ENCODE measurements at places on chromosomes 5 and 9.

- peak; percentile 66 for DNase-seq
These were observed 753 bp downstream of the ARHGAP26 start for GRCh38 chr5:142770650-142771609.

GRCh38 chr5:32312197-32312594 lies 543 bp downstream of the MTMR12 start:
- DNase-seq: peak; percentile 81

GRCh38 chr9:78130004-78130403 lies 98.4 kb upstream of the GNAQ start:
- DNase-seq: no peak

DNA sequence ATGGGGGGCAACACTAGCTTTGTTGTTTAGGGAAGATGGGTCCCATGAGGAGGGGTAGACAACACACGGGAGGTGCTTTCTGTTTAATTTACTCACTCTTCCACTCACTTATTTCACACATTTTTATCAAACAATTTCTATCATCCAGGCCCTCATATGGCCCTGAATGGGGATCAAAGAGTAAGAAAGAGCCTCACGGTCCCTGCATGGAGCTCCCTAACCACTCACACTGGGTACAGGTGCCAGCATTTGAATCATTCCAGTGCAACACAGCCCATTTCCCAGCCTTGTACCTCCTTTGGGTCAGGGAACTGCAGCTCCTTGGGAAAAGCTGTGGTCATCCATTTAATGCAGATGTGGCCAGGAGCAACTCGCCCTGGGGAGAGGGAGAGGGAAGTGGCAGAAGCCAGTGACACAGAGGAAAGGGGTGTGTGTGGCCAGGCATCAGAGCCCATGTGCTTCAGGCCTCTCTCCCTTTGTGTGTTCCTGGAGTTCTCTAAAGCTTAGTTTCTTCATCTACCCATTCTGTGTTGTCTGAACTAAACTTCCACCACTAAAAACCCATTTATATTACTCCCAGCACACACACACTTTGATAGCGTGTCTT lies 185.4 kb downstream of the PJA2 start:
- DNase-seq: no peak

GRCh38 chr9:104798209-104798995 lies 34.5 kb downstream of the NIPSNAP3B start:
- DNase-seq: no peak

DNA sequence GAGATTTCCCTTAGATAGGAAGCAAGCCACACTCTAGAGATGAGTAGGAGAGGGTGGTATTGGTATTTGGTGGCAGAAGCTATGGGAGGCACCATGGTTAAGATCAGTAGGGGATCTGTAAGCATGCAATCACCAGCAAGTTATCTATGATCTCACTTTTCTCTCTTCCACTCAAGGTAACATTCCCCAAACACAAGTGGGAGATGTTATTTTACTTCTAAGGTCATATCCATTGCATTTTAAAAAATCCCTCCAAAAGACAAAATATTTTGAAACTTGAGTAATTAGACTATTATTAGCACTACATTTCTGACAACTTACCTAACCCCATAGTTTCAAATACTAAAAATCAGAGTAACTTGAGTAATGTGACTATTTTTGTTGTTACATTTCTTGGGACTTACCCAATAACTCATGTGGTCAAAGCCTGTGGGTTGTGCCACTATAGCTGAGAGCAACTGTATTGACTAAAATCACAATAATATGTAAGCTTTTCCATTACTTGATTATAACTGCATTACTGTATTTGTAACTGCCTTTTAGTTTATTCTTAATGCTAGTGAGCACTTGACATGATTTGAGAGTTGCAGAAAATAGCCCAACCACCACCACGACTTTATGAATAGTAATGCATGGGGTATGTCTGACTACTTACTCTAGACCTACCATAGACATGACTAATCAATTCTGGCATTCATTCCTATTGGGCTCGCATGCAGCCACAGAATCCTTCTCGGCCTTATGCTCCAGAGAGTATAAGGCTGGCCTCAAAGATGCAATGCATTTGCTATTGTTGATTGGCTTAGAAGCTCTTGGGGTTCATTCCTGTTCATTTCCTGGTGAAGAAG lies 264.7 kb downstream of the TRIM32 start:
- DNase-seq: no peak

DNA sequence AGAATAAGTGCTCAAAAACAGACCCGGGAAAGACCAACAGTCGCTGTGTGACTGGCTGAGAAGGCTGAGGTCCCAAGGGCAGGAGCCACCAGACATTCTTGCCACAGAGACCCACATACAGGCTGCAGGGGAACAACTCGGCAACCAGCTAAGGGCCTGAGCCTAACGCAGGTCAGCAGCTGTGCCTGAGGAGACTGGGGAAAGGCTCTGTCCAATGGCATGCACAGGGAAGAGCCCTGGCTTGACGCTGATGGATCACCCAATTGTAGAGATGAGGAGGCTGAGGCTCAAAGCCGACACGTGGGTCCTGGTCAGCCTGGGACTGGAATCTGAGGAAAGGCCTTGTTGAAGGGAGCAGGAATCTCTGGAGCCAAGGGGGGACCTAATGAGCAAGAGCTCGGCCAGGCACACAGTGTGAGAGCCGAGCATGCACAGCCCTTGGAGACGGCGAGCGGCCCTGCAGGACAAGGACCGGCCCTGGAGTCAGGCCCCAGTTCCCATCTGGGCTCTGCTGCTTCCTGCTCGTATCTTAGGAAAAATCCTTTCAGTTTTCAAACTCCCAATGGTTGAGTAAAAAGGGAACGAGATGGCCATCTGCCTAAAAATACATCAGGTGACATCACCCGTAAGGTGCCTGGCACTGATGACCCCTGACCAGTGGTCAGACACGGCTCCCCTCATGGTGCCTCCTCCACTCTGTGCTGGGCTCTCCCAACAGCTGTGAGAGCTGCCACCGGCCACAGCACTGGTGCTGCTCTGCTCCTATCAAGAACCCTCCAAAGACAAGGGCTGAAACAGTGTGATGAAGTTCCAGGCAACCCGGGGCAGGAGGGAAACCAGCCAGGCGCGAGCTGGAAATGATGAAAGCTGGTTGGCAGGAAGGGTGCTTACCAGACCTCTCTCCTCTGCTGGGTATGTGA lies 16.4 kb downstream of the LMAN2 start:
- DNase-seq: no peak

DNA sequence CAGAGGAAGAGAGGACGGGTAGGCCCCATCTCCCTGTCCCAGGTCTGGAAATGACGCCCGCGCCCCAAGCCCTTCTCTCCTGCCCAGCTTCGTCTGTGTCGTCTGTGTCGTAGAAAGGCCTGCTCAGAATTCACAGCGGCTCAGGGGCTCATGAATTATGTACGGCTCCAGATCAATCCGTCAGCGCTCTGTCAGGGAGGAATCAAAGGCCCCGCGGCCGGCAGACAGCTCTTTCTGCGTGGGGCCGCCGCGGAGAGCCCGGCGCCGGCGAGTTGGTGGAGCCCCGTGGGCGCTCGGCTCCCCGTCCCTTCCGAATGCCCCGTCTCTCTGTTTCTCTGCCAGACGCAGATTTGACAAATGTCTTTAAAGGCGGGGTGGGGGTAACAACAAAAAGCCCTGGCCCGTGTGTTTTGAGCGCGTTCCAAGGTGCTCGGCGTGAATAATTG lies 83.8 kb upstream of the RAPGEF1 start:
- no peak for DNase-seq

DNA sequence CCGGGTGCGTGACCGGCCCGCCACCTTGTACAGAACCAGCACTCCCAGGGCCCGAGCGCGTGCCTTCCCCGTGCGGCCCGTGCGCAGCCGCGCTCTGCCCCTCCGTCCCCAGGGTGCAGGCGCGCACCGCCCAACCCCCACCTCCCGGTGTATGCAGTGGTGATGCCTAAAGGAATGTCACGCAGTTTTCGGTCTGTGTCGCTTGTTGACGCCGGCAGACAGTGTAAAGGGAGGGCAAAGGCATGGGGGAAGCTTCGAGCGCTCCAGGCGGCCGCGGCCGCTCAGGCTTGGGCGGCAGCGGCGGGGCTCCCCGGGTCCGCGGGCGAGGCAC lies 1.3 kb downstream of the LRRC26 start:
- no peak for DNase-seq

DNA sequence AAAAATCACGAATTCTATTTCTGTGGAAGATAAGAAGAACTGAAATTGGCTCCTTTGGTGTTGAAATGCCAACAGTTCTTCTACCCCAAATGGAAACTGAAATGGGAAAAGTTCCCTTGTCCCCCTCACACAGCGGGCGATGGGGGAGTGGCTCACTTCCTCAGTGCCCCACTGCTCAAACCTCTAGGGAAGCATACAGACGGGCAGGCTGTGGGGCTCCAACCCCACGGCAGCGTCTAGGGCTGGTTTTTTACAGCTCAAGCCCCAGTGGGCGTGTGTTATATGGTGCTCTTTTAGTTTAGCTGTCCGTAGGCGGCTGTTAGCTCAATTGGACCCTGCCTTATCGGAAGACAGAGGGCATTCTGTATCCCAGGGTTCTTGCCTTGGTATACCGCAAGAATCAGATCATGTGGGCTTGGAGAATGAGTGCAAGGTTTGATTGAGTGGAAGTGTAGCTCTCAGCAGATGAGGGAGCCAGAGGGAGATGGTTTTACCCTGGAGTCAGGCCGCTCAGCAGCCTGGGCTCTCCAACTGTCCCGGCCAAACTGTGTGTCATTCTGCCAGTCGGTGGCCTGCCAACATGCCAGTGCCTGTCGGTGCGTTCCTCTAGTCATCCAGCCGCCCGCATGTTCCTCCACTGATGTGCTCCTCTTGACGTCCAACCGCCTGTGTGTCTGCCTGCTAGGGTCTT lies 166.3 kb upstream of the ZNF608 start:
- no peak for DNase-seq

- DNase-seq: no peak
These were observed 32.9 kb downstream of the FGD3 start for GRCh38 chr9:92980085-92980745.

- no peak for DNase-seq
These were observed 113.4 kb upstream of the GRHPR start for GRCh38 chr9:37309136-37309535.

- DNase-seq: no peak
These were observed 728.5 kb upstream of the ADAMTS16 start for GRCh38 chr5:4411664-4412063.

GRCh38 chr5:2201832-2202231 lies 319.1 kb upstream of the IRX4 start:
- DNase-seq: peak; percentile 7

- no peak for DNase-seq
These were observed 13.9 kb downstream of the IPPK start for GRCh38 chr9:92655896-92656536.

GRCh38 chr5:149063017-149063687 lies at the start of gene SH3TC2:
Gene SH3TC2 (minus strand): TSS chr5:149063062. CDS start chr5:149063022, 40 bp downstream.
- DNase-seq: no peak

DNA sequence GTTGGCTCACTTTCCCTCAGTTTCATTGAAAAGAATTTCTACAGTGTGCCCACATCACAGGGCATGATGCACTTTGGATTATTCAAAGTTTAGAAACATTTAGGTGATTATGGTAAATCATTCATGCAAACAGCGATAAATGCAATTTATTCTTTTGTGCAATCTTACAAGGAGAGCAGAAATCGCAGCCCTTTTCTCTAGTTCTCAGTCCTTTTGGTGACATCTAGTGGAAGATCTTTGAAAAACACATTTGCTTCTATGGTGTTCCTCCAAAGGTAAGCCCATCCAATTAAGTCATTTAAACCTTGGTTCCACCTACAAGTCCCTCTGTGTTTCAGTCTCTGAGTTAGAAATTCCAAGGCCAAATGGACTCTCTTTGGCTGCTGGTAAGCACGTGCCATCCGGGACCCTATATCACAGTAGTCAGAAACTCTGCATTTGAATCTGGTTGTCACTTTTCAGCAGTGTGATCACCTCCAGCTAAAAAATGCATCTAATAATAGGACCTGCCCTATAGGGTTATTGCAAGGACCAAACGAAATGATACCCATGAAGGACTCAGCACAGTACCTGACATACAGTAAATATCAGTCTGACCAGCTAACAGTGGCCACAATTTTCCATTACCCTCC lies 66.4 kb downstream of the MACROH2A1 start:
- DNase-seq: no peak

GRCh38 chr5:154244476-154244875 lies 53.9 kb downstream of the GALNT10 start:
- no peak for DNase-seq

GRCh38 chr5:162289489-162289888 lies 221.9 kb downstream of the GABRG2 start:
- no peak for DNase-seq

GRCh38 chr9:133919253-133920115 lies 72.6 kb downstream of the VAV2 start:
- DNase-seq: no peak

DNA sequence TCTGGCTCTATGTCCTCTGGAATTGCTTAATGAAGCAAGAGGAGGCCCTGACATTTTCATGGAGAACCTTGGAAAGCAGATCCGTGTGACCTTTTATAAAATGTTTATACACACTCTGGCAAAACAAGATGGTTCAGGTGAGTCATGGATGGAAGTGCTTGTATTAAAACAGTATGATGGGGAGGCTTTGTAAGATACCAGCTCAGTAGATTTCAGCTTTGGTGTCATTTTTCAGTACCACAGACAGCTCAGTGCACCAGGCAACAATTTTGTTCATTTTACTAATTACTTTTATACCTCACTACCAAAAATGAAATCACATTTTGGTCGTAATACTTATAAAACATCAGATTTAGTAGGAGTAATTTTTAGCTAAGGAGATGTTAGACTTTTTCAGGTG lies 5.2 kb downstream of the KCNN2 start:
- no peak for DNase-seq

DNA sequence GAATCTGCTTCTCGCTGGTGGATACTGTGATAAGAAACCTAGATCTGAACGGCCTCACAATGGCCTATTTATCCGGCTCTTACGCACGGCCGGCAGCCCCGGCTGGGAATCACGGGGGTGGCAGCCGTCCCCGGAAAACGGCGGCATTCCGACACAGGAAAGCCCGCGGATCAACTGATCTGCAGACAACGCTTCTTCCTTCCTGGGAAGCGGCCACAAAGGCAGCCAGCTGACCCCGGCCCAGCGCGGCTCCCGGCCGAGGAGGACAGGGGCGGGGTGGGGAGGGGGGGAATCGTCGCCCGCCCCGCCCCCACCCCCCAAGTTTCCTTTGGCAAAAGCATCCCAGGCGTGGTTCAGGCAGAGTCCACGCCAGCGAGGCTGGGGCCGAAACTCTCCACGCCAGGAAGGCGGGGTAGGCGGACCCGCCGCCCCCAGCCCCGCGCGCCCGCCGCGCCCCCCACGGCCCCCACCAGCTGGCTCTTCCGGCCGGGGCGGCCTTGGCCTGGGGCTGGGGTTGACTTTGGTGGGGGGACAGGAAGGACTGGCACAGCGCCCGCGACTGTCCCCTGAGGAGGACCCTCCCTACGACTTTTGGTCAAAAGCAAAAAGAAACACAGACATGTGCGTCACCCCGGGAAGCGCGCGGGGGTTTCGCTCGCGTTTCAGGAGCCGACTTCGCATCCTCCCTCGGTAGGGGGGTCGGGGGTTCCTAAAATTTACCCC lies 247.7 kb upstream of the ANKRD55 start:
- peak; percentile 67 for DNase-seq

- no peak for DNase-seq
These were observed 47.2 kb downstream of the GPBP1 start for GRCh38 chr5:57221049-57221568.

- DNase-seq: no peak
These were observed 25.0 kb downstream of the RGS3 start for GRCh38 chr9:113488490-113488889.

GRCh38 chr5:177593511-177593910 lies 1.5 kb downstream of the TMED9 start:
- no peak for DNase-seq
